ENCODE measurements at places on chromosomes 7 and 10.

DNA sequence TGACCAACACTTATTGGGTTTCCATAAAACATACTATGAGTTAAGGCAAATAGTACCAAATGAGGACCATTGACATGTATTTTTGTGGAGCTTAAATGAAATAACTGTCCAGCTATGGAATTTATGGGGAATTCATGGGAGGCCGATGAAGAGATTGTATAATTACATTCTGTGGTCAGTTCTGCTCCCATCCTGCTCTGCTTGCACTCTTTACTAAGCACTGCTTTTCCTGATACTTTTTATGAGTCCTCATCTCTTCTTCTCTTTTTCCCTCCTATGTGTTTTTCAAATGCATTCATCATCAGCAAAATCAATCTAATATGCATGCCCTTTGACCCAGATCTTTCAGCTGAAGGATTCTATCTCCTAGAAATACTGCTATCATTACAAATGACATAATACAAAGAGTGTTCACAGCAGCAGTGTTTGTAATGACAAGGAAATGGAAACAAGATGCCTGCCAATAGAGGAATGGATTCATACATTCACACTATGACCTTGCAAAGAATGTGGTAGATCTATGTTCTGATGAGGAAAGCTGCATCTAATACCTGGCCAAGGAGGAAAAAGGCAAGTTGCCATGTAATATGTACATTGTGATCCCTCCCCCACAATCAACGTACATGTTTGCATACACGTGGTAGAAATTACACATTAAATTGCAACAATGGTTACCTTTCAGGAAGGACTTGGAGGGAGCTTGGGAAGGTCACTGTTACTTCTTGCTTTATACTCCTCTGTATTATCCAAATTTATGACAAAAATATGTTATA lies 73.9 kb downstream of the PCGF5 start:
- DNase-seq: no peak

GRCh38 chr10:24908793-24909423 lies 43.5 kb downstream of the PRTFDC1 start:
- DNase-seq: no peak

DNA sequence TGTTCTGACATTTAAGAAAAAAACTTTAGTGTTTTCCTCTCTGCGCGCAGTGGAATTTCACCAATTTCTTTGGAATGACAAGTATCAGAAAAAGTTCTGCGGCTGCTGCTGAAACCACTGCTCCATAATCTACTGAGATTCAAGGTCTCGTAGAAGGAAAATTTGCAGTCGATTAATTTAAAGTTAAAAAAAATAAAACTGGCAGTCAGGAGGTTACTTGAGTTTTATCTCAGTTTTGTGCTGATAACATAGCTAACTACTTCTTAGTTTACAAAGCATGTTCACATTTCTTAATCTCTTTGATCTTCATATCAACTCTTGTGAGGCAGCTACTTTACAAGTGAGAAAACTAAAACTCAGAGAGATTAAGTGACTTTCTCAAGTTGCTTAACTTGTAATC lies 18.2 kb upstream of the CALD1 start:
- no peak for DNase-seq

GRCh38 chr7:30226614-30227268 lies 57.7 kb upstream of the ZNRF2 start:
- DNase-seq: no peak

- no peak for DNase-seq
Observed at GRCh38 chr7:98409843-98410242, 9.0 kb upstream of the BAIAP2L1 start.

- no peak for DNase-seq
Observed at GRCh38 chr10:36711361-36711760, 414.0 kb upstream of the ANKRD30A start.

DNA sequence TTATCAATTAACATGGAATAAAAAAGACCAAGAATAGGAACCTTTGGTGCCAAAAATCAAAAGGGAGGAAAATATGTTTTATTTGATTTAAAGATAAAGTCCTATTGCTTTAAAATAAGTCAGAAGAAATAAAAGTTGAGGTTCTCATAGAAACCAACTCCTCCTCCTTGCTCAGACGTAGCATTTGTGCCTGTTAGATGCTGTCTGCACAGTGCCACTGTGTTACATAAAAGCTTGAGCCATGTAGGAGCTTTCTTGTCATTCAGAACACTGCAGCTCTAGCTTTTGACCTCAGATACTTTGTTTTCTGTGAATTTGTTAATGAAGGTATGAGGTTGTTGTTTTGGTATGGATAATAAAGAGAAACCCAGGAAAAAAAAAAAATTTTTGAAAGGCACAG lies 50.3 kb downstream of the LRRC4 start:
- no peak for DNase-seq

GRCh38 chr10:127992376-127992775 lies 85.5 kb downstream of the PTPRE start:
- DNase-seq: no peak

GRCh38 chr7:80659120-80660055 lies 20.9 kb downstream of the CD36 start:
- no peak for DNase-seq

- DNase-seq: peak; percentile 52
Observed at GRCh38 chr7:98745722-98746318, 124.0 kb downstream of the TMEM130 start.

GRCh38 chr10:109956454-109957091 lies 33.3 kb upstream of the XPNPEP1 start:
- DNase-seq: no peak

GRCh38 chr7:113267271-113267670 lies 148.9 kb upstream of the SMIM30 start:
- DNase-seq: no peak

GRCh38 chr7:2894118-2894940 lies 50.2 kb upstream of the GNA12 start:
- peak; percentile 25 for DNase-seq

DNA sequence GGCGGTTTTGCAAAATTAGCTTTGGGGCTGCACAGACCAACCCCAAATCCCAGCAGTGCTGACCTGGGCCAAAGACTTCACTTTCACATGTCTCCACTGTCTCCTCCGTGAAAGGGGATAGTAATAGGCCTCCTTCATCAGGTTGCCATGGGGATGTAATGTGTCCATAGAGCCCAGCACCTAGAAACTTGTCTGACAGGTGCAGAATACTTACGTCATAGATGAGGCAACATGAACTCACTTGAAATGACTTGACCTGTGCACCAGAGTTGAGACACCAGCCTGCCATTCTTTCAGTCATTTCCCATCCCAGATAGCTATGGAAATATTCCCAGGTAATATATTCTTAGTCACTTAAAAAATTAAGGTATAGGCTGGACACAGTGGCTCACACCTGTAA lies 94.2 kb downstream of the INSYN2A start:
- no peak for DNase-seq

DNA sequence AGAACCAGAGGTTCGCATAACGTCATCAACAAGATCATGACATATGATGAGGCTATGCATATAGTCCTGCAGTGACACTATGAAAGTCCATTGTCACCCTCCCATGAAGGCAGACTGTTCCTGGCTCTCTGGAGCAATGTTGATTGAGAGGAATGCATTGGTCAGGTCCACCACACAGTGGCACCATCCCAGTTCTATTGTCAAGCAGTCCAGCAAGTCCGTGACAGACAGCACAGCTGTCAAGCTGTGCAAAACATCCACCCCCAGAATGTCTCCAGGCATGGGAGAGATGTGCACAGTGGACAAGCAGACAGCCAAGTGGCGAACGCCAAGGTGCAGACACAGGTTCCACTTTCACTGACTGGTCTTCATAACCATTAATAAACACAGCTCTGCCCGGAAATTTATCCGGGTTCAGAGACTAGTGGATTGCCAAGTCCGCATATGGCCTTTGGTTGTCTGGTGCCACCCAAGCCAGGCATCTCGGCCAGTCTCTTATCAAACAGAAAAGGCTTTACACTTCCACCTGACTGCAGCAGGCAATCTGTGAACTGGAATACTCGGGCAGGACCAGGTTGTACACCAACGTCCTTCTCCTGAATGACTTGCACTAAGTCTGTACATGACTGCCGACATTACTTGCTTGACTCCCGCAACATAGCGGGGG lies 7.2 kb downstream of the RNF133 start:
- no peak for DNase-seq

DNA sequence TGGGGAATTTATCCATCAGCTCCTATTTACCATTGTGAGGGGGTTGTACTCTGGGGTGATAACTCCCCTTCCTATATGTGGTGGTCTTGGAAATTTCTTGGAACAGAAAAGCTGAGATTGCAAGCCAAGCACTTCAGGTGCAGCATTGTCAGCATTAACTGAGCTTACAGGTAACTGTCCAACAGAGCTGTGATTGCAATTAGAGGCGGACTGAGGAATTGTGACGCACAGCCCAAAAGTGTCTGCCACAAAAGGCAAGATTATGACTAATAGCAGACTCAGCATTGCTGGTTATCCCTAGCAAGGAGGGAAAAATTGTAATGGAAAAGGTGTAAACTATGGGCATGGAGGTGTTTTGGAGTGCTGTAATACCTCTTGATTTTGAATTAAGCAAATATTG lies 126.1 kb upstream of the AGR3 start:
- DNase-seq: no peak

GRCh38 chr10:12950583-12951128 lies 50.9 kb downstream of the CCDC3 start:
- DNase-seq: no peak

DNA sequence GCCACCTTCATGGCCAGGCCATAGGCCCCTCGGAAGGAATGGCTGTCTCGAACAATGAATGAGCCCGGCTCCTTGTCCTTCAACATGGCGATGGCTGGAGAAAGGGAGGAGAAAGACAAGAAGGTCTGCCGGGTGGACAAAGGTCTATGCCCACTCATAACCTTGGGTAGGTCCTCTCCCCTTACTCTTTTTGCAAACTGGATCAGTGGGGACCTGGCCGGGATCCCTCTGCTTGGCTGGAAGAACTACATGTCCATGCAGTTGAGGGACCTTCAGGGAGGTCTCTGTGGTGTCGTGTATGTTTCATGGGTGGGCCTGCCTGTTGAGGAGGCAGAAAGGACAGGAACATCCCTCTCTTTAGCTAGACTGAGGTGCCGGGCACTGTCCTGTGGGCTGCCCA lies 284.8 kb downstream of the TNS3 start:
- no peak for DNase-seq

- DNase-seq: no peak
Observed at GRCh38 chr10:98446151-98446660, 529 bp downstream of the HPS1 start.

- no peak for DNase-seq
Observed at GRCh38 chr10:29576681-29577080, 58.1 kb downstream of the SVIL start.

DNA sequence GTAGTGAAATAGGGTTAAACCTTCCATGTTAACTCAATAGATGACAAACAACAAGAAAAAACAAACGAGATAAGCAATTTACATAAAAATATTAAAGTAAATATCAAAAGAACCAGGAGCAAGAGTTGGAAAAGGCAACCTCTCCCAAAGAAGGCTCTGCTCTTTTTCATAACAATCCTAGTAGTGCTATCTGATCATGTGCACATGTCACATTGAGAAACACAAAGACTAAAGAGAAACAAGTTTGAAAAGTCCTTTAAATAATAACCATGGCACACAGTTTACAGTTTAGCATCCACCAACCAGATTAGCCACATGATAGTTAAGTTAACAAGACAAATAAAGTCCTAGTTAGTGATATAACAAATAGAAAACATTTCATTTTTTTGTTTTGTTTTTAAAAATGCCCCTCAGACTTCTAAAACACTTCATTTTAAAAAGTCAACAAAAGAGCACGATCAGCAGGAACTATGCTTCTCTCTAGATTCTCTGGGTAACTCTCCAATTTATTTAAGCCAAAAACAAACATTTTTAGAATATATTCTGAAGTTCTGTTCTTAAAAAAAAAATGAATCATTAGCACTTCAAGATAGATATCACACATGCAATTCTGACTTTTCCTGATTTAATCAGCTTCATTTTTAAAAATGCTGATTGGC lies 110.4 kb downstream of the PARD3 start:
- DNase-seq: no peak

GRCh38 chr7:113374955-113375354 lies 256.6 kb upstream of the SMIM30 start:
- DNase-seq: no peak

- DNase-seq: no peak
Observed at GRCh38 chr10:125689955-125690569, 7.1 kb upstream of the TEX36 start.

GRCh38 chr7:152860310-152860709 lies 100.8 kb downstream of the ACTR3B start:
- no peak for DNase-seq

- DNase-seq: no peak
Observed at GRCh38 chr10:114436941-114437340, 32.6 kb upstream of the AFAP1L2 start.

- DNase-seq: no peak
Observed at GRCh38 chr7:124322561-124322960, 289.7 kb upstream of the TMEM229A start.

DNA sequence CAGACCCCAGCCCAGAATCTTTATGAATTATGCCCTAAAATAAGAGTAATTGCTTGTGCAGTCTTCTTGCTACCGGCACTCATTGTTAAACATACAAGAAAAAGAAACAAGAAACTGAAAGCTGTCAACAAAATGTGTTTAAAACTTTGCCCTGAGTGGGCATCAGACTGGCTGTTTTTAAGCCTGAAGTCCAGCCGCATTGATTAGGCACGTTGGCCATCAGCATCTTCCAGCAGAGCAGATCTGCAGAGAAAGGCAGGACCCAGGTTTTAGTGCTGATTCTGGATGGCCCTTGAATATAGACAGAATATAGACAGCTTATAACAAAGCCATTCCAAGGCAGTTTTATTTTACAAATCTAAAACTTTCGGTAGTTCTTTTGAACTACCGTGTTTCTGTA lies 102.8 kb downstream of the POLL start:
- no peak for DNase-seq

GRCh38 chr10:13594641-13595040 lies 7.9 kb downstream of the PRPF18 start:
- no peak for DNase-seq

DNA sequence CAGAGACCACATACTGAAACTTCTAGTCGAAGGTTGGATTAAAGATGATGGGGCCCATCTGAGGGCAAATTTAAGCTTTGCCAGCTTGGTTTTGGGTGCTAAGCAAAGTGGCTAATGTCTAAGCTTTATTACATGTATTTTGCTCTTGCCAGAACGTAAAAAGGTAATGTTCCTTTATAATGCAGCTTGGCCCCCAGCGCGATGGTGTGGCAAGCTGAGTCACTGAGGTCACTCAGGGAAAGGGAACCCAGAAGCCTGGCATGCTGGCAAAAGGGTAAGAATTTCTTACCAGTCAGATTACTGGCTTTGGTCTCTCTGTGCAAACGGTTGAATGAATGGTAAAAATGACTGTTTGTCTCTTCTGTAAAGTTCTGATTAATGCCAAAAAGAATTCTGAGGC lies 158.3 kb upstream of the KCND2 start:
- DNase-seq: no peak

DNA sequence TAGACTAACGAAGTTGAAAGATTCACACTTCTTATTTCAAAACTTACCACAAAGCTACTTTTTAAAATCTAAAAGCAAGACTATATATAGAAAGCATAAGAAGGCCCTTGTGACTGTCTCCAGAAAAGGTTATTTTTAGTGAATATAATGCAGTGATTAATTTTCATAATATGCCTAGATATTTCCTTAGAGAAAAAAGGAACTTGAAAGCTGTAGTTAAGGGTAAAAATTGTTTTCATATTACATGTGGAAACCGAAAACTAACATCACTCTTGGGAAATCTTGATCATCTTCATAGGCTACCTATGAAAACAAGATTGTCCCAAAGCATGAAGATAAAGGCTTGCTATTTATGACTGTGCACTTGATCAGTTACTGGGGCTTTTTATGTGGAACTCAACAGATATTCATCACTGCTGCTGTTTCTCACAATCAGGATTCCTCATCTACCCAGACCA lies 223.2 kb downstream of the SH2D4B start:
- DNase-seq: no peak

- DNase-seq: no peak
Observed at GRCh38 chr7:107394276-107394675, 75.6 kb upstream of the GPR22 start.
